SK-N-SH treated with all-trans-retinoic acid at 6 μM for 48 hours (cell line): ENCODE measurements at places on chromosomes 5 and 9.

DNA sequence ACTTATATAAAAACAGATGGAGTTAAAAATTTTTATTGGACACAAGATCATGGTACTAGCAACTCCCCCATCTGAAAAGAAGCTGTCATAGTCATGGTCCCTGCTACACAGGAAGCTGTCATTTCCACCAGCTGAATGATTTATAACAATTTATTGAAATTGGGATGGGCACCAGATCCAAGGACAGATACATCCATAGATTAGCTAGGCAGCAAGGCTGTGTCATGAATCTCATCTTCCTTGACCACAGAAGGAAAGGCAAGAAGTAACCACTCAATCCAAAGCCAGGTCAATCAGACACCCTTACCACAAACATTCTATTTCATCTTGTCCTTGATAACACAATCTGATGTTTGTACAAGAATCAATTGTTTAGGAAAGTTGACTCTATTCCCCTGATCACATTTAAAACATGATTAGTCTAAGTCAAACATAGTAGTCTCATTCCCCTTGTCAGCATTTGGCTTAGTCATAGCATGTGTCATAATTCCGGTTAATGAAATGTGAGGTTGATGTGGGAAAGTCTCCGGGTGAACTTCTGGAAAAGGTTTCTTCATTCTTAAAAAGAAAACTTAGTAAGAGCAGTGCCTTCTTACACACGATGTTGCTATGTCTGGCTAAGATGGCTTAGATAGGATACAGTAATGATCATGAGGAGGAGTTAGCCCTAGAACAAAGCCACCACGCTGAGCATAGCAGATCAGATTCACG, 462.6 kb upstream of the PAPPA start:
- peak; percentile 91 for ATAC-seq

DNA sequence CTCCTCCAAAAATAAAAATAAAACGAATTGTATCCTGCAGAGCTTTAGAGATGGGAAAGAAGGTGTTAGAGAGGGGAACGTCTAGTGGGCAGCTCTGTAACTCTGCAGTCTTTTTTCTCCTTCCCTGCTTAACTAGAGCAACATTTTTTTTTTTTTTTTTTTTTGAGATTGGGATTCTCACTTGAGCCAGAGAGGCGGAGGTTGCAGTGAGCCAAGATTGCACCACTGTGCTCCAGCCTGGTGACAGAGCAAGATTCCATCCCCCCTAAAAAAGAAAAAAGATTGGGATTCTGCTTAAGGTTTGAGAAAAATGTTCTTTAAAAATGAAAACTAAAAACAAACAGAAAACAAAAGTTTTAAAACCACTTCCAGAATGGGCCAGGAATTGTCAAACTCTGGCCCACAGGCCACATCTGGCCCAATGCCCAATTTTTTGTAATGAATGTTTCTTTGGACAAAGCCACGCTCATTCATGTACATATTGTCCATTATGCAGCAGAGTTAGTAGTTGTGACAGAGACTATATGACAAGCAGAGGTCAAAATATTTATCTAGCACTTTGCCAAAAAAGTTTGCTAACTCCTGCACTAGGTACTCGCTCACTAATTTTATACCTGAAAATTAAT, 98.5 kb downstream of the ZCCHC7 start:
- no peak for ATAC-seq

GRCh38 chr5:146697211-146697610, 181.2 kb upstream of the GPR151 start:
- ATAC-seq: no peak

DNA sequence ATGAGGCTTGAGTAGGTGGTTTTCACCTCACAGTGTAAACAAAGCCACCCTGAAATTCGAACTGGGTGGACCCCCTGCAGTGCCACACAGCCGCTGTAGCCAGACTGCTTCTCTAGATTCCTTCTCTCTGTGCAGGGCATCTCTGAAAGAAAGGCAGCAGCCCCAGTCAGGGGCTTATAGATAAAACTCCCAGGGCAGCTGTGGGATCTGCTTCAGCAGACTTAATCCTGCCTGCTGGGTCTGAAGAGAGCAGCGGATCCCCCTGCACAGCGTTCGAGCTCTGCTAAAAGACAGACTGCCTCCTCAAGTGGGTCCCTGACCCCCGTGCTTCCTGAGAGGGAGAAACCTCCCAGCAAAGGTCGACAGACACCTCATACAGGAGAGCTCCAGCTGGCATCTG, 71.4 kb downstream of the CARTPT start:
- ATAC-seq: no peak

DNA sequence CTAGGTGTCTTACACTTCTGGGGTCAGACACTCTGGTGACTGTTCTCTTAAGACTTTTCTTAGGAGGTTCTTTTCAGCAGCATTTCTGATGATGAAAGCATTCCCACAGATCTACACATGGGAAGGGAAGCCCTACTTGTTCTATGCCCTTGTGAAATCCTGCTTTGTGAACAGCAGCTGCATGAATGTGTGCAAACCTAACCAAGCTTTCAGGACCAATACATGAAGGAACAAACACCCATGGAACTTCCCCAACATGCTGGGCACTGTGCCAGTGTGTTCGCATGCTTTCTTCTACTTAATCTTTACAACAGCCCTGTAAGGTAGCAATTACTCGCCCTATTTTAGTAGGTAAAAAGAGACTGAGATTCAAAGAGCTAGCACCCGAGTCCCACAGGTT, 439.9 kb upstream of the KLF4 start:
- ATAC-seq: no peak

DNA sequence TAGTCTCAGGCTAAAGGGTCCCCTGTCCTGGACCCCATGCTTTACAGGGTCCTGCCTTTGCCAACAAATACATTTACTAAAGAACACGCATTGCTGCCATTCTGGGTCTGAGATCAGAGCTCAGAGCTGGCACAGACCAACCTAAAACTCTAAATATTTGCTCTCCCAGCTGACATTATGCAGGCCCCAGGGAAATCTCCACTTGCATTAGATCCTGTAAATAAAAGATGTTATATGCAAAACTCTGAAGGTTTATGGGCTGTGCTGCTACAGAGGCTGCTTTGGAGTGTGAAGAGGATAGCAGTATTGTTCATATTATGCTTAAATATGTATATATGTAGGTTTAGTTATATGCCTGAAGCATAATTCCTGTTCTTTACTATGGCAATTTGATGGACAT, 35.9 kb upstream of the RANBP3L start:
- ATAC-seq: no peak

GRCh38 chr5:176530983-176531901, 6.0 kb downstream of the RNF44 start:
- ATAC-seq: peak; percentile 46

DNA sequence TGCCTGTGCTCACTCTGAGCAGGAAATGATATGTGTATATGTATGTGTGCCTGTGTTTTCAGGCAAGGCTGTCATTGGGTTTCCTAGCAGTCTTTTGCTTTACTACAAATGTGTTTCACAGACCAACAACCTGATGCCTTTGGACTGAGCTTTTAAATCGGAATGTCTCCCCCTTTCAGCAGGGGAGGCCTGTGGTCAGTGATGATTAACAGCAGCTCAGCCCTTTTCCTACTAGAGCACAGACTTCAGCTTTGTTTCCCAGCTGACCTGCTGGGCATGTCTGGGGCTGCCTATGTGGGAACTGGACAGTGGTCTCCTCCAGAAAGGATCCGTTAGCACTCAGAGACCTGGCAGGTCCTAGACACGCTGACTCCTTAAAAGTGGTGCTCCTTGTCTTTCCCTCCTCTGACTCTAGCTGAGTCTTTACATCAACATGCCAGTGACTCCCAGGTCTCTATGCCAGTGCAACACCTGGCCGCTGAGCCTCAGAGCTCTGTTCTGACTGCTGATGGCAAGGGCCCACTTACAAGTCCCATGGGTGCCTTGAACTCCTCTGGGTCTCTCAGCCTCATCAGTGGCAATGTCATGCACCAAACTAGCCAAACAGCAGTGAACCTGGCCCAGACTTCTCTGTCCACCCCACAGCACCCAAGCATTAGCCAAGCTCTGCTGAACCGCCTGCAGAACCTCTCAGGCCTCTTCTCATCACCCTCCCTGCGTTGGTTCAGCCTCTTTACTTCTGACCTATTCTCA, 7.7 kb downstream of the MACROH2A1 start:
- ATAC-seq: peak; percentile 80

DNA sequence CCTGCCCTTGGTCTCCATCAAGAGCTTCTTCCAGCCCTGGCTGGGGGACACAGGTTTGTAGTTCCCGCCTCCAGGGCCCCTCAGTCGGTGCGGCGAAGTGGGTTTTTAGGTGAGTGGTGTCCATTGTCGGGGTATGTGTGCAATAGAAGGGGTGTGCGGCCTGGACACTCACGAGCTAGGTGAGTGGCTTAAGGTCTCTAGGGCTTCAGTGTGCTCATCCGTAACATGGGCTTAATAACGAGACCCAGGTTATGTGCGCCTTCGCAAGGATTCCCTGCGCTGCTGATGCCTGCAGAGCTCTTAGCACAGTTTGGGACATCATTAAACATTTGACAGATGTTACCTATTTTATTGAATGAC, 656 bp downstream of the CEP78 start:
- peak; percentile 47 for ATAC-seq

GRCh38 chr9:71910650-71911060, 338 bp downstream of the ABHD17B start:
- ATAC-seq: peak; percentile 19; the same call in 2 of the 3 replicates

GRCh38 chr5:108983461-108984092, 235.9 kb downstream of the FER start:
- ATAC-seq: no peak

- peak; percentile 50 for ATAC-seq
Observed at GRCh38 chr5:1004461-1005248, 3.9 kb upstream of the NKD2 start.

GRCh38 chr9:115374724-115375268, 256.8 kb upstream of the TNC start:
- no peak for ATAC-seq

- ATAC-seq: no peak
Observed at GRCh38 chr9:134491196-134491835, 150.3 kb upstream of the COL5A1 start.

GRCh38 chr9:7935681-7936080, 136.1 kb upstream of the DMAC1 start:
- no peak for ATAC-seq

GRCh38 chr9:79765466-79765865, 193.7 kb downstream of the TLE4 start:
- no peak for ATAC-seq

DNA sequence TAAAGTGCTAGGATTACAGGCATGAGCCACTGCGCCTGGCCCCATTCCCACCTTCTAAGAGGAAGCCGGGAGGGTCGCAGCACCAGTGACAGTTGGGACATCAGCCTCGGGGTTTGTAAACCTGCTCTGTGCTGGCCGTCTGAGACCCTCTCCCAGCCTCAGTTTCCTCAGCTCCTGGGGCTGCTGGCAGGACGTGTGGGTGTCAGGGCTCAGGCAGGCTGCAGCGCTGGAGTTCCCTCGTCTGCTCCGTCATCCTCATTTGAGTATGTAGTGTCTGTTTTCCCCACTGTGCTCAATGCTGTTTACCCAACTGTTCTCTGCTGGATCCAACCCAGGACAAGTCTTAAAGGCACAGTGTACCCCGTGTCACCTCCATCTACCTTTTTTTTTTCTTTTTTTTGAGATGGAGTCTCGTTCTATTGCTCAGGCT, 2.0 kb upstream of the NINJ1 start:
- no peak for ATAC-seq

GRCh38 chr5:68708842-68709170, 385.0 kb upstream of the SLC30A5 start:
- ATAC-seq: no peak

DNA sequence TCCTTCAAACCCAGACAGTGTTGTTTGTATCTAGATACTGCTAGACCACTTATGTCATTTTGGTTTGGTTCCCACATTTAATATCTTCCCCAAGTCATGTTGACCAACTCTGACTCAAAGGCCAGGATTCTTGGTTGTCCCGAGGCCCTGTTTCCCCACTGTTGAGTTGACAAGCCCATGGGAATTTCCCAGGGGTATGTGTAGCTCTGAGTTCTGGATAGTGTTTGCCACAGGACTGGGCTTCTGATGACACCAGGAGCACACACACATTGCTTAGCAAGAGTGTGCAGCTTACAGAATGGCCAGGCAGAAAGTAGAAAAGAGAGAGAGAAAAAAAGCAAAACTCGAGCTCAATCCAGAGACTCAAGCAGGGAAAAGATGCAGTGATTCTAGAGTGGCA, 214.4 kb downstream of the NXNL2 start:
- ATAC-seq: no peak

DNA sequence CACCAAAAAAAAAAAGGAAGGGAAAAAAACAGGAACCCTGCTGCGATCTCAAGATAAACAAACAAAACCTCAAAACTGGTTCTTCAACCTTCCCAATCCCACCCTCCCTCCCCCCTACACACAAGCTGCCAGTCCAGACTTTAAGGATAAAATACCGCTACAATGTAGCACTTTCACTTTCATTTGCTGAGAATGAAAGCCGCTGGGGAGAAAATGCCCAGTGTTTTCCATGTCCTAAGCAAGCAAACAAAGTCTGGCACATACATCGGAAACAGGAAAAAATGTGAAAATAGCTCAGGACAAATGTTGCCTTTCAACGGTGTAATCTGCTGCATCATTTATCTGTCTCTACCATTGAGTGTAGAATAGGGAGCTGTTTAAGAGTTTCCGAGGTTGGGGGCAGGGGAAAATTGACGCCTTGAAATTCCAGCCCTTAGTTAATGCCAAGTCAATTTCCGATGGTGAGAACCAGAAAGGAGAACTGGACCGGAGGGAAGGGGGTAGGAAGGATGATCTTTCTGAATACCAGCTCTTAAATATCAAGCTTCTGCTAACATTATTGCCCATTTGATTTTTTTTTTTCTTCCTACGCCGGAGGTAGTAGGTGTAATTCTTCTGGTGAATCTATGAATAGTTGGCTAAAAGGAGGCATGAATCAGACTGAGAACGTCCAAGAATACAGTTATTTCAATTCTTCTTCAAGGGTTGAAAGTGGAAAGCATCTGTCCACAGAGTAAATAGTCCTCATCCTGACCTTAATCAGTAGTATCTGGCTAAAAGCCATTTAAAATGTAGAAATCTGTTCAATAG, 1.2 kb upstream of the ADAMTS6 start:
- peak; percentile 34 for ATAC-seq

DNA sequence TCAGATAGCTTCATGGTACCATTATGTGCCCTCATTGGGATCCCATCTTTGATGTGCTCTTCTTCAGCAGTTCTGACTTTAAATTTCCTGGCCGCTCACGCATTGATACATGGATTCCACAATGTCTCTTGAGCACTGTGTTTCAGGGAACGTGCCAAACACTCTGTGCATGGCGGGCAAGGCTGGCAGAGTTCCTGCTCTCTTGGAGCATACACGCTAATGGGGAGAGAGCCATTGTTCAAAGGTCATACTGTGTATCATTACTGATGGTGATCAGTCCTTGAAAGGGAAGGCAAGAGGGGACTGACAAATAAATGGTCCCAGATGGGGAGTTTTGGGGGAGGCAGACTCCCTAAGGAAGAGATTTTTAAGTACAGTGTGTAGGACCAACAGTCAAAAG, 52.3 kb downstream of the AMBP start:
- no peak for ATAC-seq
